ENCODE measurements at places on chromosomes 5 and 9. TPM values are rescaled to one million over a fixed set of nuclear protein-coding genes. Genes with fewer than 3 reads are reported as not detected.

ZFYVE16 gene
- 26.5 TPM for total RNA-seq

LCN1 gene
- 0.65 TPM for total RNA-seq

SLC36A2 gene
- not detected for total RNA-seq

ENC1 gene
- total RNA-seq, result 41.0 TPM

FOXI1 gene
- total RNA-seq, result not detected

BTNL8 gene
- total RNA-seq, result not detected

HNRNPK gene
- total RNA-seq, result 463 TPM

WWC1 gene
- 1.8 TPM for total RNA-seq
